Retinal pigment epithelial cell (primary cell): ENCODE measurements at places on chromosomes 5 and 9.

DNA sequence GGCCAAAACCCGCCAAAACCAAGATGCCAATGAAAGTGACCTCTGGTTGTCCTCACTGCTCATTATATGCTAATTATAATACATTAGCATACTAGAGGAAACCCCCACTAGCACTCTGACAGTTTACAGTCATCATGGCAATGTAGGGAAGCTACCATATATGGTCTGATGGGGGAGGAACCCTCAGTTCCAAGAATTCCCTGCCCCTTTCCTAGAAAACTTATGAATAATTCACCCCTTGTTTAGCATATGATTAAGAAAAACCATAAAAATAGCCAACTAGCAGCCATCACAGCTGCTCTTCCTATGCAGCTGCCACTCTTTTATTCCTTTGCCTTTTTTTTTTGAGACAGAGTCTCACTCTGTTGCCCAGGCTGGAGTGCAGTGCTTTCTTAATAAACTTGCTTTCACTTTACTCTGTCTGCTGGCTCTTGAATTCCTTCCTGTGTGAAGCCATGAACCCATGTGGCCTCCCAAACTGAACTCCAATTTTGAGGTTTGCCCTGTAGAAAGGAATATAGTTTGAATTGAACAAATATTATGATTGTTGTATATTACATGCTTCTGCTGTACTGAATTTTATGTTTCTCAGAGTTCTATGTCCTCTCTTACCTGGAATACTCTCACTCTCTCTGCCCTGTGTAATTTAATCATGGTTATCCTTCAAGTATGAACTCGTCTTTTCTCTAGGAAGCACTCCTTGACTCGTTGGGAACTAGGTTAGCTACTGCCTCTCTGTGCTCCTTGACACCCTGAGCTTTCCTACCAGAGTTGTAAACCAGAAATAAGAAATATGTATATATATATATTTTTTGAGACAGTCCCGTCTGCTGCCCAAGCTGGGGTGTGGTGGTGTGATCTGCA is 59.8 kb downstream of the KIAA1958 start:
- no peak for DNase-seq

GRCh38 chr5:179371121-179371510 is 25.9 kb upstream of the ADAMTS2 start:
- no peak for DNase-seq

GRCh38 chr9:74458832-74459231 is 38.3 kb upstream of the RORB start:
- no peak for DNase-seq

- DNase-seq, result no peak
Measured at GRCh38 chr5:1952444-1953099, 69.8 kb upstream of the IRX4 start.

- no peak for DNase-seq
Measured at GRCh38 chr5:62717301-62717933, 138.8 kb downstream of the LRRC70 start.

GRCh38 chr9:130122456-130122855 is 49.7 kb upstream of the NCS1 start:
- no peak for DNase-seq

GRCh38 chr5:78544561-78545201 is 103.9 kb downstream of the LHFPL2 start:
- no peak for DNase-seq

DNA sequence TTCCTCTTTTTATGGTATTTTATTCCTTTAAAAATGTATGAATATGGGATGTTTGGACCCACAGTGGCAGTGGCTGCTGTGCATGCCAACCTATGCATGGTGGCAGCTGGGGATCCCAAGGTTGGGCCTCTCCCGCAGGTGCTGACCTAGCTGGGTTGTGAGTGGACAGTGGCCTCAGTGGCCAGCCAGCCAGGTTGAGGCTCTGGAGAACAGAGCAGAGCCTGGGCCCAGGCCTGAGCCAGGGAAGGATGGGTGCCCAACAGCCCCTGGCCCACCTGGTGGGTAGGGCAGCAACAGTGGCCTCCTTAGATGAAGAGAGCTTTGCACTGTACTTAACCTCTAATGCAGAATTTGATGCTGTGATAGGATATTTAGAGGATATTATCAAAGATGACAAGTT is 624.8 kb downstream of the CHSY3 start:
- DNase-seq, result no peak

GRCh38 chr5:83172655-83173054 is 95.3 kb downstream of the XRCC4 start:
- no peak for DNase-seq

- DNase-seq, result no peak
Measured at GRCh38 chr5:14557203-14557770, 24.3 kb upstream of the OTULINL start.

GRCh38 chr5:74542482-74542881 is 98.0 kb downstream of the ENC1 start:
- DNase-seq, result no peak

DNA sequence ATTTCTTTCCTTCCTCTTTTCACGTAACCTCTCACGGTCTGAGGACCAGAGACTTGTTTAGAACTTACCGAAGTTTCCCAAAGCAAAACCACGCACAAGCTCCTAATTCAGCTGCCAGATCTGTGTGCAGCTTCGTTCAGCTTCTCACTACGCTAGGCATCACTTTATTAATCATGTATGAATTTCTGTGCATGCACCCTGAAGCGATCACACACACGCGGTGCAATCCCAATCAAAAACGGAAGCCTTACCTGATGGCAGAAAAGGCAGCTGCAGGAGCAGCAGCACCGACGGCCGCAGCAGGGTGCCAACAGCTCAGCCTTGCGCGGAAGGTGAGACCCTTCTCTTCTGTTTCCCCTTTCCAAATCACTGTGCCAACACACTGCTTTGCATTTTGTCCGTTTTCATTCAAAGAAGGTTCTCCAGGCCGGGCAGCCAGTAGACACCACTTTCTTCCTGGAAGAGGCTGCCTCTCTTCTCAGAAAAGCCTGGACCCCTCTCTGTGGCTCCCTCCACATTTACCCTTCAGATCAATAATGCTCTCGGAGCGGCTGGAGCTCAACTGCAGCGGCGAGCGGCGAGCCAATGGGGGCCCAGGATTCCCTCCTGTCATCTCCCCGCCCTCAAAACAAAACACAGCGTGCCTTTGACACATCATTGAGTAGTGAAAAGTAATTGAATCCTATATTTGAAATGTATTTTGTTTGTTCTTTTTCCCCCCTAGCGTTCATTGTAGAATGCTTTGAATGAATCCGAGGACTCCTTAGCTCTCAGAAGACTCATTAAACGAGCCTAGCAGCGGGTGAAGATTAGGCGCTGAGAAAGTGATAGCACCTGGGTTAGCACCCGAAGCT is at the start of gene CDH12:
TSS of gene CDH12 (minus strand) at position 538 of the 854 bp plus-strand sequence.
- DNase-seq, result no peak

DNA sequence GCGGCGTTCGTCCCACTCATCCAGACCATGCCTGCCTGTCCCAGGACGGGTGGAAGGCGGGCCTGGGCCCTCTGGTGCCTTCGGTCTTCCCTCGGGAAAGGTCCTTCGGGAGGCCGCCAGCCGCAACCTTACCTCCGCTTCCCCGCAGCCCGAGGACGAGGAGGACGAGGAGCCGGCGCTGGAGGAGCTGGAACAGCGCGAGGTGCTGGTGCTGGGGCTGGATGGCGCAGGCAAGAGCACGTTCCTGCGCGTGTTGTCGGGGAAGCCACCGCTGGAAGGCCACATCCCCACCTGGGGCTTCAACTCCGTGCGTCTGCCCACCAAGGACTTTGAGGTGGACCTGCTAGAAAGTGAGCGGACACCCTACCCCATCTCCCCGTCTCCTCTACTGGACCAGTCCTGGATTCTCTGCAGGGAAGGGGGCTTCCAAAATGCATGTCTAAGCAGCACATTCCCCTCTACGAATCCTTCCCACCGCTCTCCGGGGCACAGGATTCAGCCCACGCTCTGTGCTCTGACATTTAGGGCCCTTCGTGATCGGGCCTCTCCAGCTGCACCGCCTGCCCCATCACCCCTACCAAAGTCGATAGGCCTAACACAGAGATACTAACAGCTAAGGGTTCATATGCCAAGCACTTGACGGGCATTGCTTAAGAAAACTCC is 1.1 kb downstream of the ARL10 start:
- no peak for DNase-seq

DNA sequence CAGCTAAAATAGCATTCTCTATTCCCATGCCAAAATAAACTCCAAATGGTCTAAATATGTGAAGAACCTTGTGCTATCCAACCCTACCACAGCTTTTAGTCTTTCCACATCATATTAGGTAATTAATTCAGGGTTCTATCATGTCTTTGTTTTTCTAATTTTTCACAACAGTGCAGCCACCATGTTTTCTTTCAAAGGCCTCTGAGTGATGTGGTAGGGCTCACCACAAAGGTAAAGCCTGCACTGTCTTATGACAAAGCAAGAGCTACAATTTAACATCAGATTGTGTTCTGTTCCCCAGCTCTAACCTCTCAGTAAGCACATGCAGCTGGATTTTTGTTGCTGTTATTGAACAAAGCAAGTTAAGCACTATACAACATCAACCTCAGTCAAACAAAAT is 52.4 kb downstream of the MEF2C start:
- no peak for DNase-seq

DNA sequence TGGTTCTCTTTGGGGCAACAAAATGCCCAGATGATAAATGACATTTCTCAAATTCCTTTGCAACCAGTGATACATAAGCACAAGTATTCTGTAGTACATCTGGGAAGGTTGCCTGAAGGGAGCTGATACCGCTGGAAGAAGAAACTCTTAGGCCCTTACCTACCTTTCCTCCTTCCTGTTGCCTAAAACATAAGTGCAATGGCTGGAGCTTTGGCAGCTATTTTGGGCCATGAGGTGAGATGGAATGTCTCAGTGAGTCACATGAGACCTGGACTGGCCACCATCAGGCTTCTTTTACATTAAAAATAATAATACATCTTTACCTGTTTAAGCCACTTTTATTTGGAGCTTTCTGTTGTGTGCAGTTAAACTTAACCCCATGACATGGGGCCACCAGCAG is 11.2 kb upstream of the ADGRD2 start:
- no peak for DNase-seq

- no peak for DNase-seq
Measured at GRCh38 chr5:41790038-41790776, 80.0 kb downstream of the OXCT1 start.

DNA sequence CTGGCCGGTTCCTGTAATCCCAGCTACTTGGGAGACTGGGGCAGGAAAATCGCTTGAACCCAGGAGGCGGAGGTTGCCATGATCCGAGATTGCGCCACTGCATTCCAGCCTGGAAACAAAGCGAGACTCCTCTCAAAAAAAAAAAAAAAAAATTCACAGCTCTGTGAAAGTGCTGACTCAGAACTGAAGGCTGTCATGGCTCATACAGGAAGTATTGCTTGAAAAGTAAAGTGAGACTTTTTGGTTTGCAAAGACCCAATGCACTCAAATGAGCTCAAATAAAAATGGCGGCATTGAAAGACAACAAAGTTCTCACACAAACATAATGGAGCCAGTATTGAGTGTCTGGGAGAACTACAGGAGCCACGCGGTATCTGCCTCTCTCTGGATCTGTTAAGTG is 202.1 kb downstream of the FBXL7 start:
- DNase-seq, result no peak

GRCh38 chr5:3709068-3709716 is 113.6 kb downstream of the IRX1 start:
- DNase-seq, result no peak

GRCh38 chr9:122263699-122264349 is 816 bp downstream of the RBM18 start:
- DNase-seq, result no peak

DNA sequence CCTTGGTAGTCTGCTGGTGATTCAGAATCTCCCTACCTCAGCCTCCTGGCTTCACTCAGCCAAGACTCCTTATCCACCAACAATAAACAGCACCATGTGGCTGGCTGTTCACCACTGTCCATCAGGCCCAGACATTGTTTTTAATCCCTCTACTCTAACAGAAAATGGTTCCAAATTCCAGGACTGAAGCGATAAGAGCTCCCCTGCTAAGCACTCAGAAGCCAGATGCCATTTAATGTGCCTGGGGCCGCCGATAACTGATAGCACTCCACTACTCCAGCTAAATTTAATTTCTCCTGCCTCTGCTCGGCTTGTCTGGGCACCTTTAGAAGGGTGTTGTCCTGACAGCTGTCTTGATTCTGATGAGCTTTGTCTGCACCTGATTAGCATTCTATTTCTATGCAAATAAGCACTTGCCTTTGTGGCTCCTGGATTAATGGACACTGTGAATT is 47.1 kb downstream of the ZNF622 start:
- no peak for DNase-seq

- DNase-seq, result peak; percentile 49
Measured at GRCh38 chr5:127723571-127723970, 20.4 kb downstream of the CCDC192 start.

- DNase-seq, result no peak
Measured at GRCh38 chr5:39740404-39740803, 315.6 kb upstream of the DAB2 start.

DNA sequence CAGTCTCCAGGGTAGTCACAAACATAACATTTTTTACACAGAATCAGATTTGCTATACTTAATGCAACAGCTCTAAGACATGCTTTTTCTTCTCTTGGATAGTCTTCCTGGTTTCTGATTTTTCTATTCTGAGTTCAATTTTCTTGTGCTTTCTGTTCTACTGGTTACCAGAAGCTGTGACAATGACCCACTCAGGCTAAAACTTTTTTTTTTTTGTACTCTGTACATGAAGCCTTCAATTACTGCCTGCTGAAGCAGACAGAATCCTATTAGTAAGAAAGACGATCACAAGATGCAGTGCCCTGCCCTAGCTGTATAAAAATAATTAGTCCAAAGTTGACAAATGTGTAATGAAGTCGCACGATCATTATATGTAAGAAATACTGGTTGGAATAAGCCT is 231.1 kb upstream of the TBCA start:
- no peak for DNase-seq

DNA sequence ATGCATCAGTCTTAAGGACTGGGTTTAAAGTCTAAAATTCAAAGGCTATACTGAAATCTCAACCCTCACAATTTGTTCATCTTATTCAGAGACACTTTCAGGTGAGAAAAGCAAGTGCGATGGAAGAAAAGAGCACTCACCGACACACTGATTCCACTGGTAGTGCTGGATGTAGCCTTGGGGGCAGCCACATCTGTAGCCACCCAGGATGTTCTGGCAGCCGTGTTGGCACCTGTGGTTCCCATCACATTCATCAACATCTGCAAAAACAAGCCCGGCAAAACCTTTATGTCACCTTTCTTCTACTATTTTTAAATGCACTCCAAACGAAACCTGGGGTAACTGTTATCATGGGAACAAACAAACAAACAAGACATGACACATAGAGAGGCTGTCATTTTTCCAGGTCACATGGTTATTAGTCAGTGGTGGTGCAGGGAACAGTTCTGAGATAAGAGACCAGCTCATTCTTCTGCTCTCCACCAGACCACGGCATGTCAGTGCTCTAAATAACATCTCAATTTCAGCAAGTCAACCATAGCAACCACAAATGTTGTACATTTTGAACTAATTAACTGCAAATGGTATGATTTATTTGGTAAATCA is 188.4 kb downstream of the SLC12A2 start:
- peak; percentile 25 for DNase-seq
